Activated T-cell treated with anti-CD3 and anti-CD28 coated beads for 24 hours (primary cell): ENCODE measurements at places on chromosomes 7 and 10.
A peak's percentile ranks its signal among the peaks of the same experiment; 100 is the strongest.

- DNase-seq, result peak; percentile 20
Observed at GRCh38 chr10:84256510-84257342, 11.9 kb downstream of the RGR start.

GRCh38 chr10:129459762-129460539 is 7.1 kb upstream of the MGMT start:
- DNase-seq, result no peak

- peak; percentile 65 for DNase-seq
Observed at GRCh38 chr7:924541-925231, 29.8 kb downstream of the ADAP1 start.

DNA sequence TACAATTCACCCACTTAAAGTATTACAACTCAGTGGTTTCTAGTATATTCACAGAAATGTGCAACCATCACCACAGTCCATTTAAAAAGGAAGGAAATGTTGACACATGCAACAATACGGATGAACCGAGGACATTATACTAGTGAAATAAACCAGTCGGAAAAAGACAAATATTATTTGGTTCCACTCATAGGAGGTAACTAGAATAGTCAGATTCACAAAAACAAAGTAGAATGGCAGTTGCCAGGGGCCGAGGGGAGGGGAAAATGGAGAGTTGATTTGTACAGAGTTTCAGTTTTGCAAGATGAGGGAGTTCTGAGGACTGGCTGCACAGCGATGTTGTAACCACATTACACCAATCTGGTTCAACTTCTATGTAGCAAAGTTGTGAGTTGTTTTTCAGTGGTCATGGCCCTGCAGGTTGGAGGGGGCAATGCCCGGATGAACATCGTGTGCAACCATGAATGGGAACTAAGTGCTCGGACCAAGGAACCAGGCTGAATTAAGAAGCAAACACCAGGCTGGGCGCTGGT is 17.6 kb upstream of the TNPO3 start:
- no peak for DNase-seq
